ENCODE measurements at places on chromosomes 11 and 22. TPM values are rescaled to one million over a fixed set of nuclear protein-coding genes. Genes with fewer than 3 reads are reported as not detected.

CRYBA4 gene
- not detected for total RNA-seq

FXYD2 gene
- not detected for total RNA-seq

MMP10 gene
- total RNA-seq = not detected

FOXR1 gene
- not detected for total RNA-seq

NXF1 gene
- 65.3 TPM for total RNA-seq

PLEKHA7 gene
- total RNA-seq = 19.9 TPM

TREH gene
- not detected for total RNA-seq

C1QTNF4 gene
- total RNA-seq = 0.74 TPM

OR52I1 gene
- total RNA-seq = not detected

POTEH gene
- total RNA-seq = not detected

SUSD2 gene
- total RNA-seq = 26.1 TPM

OR8G1 gene
- total RNA-seq = not detected

LRRC32 gene
- total RNA-seq = 9.0 TPM

MISFA gene
- 1.3 TPM for total RNA-seq

OR10D3 gene
- total RNA-seq = not detected

OR5A1 gene
- not detected for total RNA-seq

CFAP300 gene
- total RNA-seq = 1.8 TPM

OR8J3 gene
- total RNA-seq = not detected

OR52N5 gene
- total RNA-seq = not detected

SSH3 gene
- total RNA-seq = 58.6 TPM

IL17REL gene
- total RNA-seq = not detected

GAL3ST3 gene
- total RNA-seq = not detected

ACRV1 gene
- not detected for total RNA-seq

OR52R1 gene
- total RNA-seq = not detected

SMTNL1 gene
- total RNA-seq = not detected

PIM3 gene
- 149 TPM for total RNA-seq

OR6A2 gene
- not detected for total RNA-seq

NXPE1 gene
- total RNA-seq = not detected

VWCE gene
- not detected for total RNA-seq

KIAA1671 gene
- total RNA-seq = 84.1 TPM

RNF215 gene
- total RNA-seq = 7.4 TPM

GP1BB gene
- 47.2 TPM for total RNA-seq

PRR33 gene
- not detected for total RNA-seq

TENM4 gene
- 36.8 TPM for total RNA-seq

SHANK3 gene
- total RNA-seq = 5.4 TPM

IGLL1 gene
- total RNA-seq = not detected

KCNC1 gene
- not detected for total RNA-seq

MRPL21 gene
- total RNA-seq = 41.1 TPM

GDPD4 gene
- not detected for total RNA-seq

CACNA1I gene
- 0.26 TPM for total RNA-seq

FBLN1 gene
- total RNA-seq = 414 TPM

All from lower leg skin (tissue), 4 donors.